ENCODE measurements at places on chromosomes 3 and 15.

DNA sequence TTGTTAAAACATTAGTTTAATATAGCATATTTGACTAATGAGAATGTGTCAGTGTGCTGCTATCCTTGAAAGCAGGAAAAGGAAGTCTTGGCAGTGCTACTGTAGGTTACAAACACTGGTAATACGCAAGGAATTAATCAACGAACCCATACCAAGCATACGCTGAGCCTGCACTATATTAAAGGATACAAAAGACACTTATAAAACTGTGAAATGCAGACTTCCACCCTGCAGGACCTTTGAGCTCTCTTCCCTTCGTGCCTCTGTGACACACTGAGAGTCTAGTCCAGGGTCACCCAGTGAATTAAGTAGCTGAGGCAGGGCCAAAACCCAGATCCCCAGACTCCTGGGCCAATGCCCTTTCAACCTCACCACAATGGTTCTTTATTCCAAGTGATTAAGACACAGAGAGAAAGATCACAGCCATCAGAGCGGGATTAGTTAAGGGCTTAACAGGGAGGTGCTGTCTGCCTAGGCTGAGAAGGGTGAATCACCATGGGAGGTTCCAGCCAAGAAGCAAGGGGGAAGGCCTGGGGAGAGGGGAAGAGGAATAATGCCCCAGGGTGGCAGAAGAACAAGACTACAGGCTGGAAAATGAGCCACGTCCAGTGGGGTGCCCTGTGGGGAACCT, 6.8 kb downstream of the ANXA2 start:
- no peak for DNase-seq

GRCh38 chr3:144200004-144200403, 228.4 kb downstream of the DIPK2A start:
- no peak for DNase-seq

GRCh38 chr15:80559320-80559693, 135.8 kb upstream of the ABHD17C start:
- DNase-seq: no peak

- DNase-seq: no peak
Observed at GRCh38 chr3:155423526-155424322, 130.2 kb upstream of the STRIT1 start.

GRCh38 chr3:5098346-5098745, 23.7 kb upstream of the ARL8B start:
- DNase-seq: no peak
